ENCODE measurements at places on chromosomes 2 and 18.

GRCh38 chr2:223731503-223731902, 105.9 kb downstream of the AP1S3 start:
- no peak for DNase-seq

- DNase-seq, result no peak
Measured at GRCh38 chr2:96888072-96889011, 18.5 kb upstream of the SEMA4C start.

DNA sequence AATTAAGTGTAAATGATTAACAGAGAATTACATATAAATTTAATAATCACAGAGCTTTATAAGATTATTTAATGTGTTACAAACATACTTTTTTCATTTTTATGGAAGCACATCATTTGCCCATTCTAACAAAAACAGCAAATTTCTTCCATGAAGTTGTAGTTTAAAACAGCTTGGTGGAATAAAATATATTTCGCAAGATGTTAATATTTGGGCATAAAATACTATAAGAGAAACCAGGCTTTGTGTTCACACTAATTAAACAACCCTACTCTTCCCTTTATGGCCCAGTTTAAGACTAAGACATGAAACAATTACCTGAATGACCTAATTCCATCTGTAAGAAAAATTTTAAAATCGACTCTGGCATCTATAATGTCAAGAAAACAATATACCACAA, 69.4 kb downstream of the LNPK start:
- no peak for DNase-seq

DNA sequence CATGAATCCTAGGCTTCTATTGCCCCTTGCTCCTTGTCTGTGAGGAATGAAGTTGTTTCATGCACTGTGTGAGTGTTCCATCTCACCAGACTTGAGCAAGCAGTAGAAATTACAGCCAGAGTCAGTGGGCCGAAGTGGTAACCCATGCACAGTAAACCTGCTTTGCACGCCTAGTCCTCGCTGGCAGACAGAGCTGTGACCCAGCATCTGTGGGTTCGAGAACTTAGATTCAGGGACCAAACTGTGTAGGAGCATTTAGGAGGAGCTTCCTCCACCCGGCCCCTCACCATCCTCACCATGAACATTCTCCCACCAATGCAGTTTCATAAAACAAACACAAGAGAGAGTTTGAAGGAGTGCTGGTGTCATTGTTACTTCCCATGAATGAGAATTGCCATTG, 21.6 kb upstream of the TEX51 start:
- no peak for DNase-seq

DNA sequence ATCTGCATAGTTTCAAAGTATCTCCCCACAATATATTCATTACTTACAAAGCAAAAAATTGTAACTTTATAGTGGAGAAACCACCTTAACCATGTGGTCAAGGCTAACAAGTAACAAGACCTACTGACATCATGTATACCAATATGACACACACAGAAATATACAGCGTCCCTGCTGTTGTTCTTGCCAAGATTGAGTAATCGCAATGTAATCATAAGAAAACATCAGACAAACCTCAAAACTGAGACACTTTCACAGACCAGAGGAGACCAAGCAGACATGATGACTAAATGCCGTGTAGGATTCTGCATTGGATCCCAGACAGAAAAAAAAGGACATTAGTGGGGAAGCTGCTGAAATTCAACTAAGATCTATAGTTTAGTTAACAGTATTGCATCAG, 123.0 kb downstream of the ACAA2 start:
- no peak for DNase-seq

DNA sequence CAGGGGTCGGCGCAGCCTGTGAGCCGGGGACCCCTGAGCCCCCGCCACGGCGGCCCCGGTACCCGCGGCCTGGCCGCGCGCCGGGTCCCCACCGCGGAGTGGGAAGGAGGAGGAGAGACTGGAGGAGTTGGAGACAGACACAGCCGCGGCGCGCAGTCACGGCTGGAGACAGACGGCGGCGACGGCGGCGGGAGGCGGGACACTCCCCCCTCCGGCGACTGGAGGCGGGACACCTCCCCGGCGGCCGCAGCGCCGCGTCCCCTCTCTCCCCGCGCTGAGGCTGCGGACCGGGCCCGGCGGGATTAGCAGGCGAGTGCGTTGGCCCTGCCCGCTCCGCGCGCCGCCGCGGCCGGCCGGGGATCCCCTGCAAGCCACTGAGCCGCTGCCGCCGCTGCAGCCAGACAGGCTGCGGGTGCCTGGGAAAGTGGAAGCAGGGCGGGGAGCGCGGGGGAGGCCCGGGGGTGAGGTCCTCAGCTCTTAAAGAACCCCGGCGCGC, 1.0 kb upstream of the LDLRAD4 start:
- DNase-seq, result no peak

DNA sequence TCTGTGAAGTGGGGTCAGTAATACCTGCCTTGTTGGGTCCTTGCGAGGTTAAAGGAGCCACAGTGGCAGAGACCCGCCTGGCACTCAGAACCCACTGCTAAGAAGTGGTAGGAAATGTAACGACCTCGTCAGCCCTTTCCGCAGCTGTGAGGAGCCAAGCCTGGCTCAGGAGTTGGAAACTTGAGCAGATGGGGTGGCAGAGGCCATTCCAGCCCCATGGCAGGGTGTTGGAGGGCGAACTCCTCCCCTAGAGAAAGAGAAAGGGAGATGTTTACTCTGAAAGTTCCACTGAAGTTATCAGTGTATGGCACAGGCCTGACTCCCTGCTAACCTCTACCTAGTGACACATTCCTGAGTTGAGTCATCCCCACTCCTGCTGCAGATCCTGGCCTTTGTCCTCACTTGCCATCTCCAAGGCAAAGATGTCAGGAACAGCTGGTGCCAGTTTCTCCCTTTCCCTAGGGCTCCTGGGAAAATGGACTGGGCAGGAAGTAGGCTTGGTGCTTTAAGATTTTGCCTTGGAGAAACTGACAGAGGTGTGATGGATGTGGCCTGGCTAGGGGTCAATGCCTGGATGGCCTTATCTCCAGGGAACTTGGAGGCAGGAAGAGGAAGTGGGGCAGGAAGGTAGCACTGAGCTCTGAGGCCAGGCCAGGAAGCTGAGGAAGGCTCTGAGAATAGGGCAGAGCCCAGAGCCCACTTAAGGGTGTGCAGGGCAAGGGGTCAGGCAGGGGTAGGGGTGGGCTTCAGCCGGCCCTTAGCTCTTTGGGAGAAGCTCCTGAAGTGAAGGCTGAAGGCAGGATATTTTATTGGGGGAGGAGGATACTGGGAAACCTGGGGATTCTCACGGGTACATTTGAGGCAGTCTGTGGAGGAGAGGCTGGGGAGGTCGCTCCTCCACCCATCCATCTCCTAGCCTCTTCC, 888 bp downstream of the VAMP5 start:
- DNase-seq, result no peak

GRCh38 chr2:45942237-45942738, 290.8 kb downstream of the PRKCE start:
- no peak for DNase-seq

GRCh38 chr2:108409768-108410167, 32.0 kb downstream of the SULT1C4 start:
- no peak for DNase-seq

- DNase-seq, result no peak
Measured at GRCh38 chr2:95158891-95159619, 593 bp downstream of the ZNF514 start.

DNA sequence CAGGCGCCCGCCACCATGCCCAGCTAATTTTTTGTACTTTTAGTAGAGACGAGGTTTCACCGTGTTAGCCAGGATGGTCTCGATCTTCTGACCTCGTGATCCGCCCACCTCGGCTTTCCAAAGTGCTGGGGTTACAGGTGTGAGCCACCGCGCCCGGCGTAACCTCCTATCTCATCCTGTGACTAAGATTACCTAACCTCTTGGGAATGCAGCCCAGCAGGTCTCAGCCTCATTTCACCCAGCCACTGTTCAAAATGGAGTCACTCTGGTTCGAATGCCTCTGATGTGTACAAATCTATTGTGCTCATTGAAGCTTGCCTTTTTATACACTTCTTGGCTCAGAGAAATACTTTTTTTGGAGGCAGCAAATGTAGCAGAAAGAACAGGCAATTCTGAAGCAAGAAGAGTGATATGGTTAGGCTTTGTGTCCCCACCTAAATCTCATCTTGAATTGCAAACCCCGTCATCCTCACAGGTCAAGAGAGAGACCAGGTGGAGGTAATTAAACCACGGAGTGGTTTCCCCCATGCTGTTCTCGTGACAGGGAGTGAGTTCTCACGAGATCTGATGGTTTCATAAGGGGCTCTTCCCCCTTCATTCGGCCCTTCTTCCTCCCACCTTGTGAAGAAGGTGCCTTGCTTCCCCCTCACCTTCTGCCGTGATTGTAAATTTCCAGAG, 60.6 kb downstream of the SLC4A3 start:
- DNase-seq, result no peak

- DNase-seq, result no peak
Measured at GRCh38 chr18:7596147-7596546, 29.0 kb downstream of the PTPRM start.

DNA sequence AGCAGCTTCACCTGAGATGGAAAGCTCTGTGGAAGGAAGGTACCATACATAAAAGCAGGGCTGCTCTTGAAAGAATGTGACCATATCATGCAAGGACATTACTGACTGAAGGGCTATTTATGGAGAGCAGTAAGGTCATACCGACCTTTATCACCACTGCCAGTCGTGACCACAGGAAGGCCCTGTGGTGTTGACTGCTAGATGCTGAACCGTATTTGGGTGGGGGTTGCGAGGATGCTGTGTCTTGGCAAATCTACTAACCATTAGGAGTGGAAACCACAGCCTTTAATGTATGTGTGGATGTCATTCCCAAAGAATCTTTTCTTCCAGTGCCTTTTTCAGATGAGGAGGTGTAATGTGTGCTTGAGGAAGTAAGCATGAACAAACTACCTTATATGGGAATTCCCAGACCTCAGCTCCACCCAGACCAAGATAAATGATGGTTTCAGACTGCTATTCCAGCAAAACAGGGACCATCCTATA, 60.8 kb downstream of the LIMS1 start:
- no peak for DNase-seq

DNA sequence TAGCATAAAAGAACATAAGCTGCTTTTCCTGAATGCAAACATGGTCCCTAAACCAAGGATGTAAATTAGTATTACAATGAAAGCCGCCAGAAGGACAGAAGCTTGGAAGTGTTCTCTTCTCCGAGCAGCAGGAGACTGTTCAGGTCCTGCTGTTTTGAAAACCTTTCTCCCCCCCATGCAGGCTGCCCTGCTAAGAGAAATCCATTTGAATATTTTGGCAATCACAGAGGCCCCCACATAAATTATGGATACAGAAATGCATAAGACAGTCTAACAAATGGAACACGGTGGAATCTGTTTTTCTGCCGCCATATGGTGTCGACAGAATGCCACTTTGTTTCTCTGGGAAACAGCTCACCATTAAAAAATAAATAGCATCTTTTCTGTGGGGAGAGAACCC, 600.4 kb upstream of the KLHL29 start:
- no peak for DNase-seq

DNA sequence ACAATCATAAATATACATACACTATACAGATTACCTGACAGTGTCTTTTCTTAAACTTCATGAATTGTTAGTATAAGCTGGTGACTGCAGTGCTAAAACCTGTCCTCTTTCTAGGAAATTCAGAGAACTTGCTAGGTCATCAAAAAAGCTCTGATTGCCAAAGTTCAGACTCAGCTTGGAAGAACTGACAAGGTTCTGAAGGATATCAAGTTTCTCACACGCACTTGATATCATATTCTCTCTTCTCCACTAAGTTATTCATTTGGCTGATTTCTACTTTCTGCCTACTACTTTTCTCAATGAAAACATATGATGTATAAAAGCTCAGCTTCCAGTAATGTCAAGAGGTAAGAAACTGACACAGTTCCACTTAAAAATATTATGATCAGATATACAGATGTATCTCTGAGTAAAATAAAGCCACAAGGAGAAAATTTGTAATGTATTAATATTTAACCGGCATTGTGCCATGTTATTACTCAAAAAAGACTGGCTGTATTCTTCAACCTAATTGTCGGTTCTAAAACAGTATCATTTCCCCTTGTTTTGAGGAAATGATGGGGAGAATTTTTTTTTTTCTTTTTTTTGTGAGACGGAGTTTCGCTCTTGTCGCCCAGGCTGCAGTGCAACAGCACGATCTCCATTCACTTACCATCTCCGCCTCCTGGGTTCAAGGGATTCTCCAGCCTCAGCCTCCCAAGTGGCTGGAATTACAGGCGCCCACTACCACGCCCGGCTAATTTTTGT, 2.4 kb downstream of the OSBPL1A start:
- DNase-seq, result no peak
